ENCODE measurements at places on chromosomes 12 and 14.

DNA sequence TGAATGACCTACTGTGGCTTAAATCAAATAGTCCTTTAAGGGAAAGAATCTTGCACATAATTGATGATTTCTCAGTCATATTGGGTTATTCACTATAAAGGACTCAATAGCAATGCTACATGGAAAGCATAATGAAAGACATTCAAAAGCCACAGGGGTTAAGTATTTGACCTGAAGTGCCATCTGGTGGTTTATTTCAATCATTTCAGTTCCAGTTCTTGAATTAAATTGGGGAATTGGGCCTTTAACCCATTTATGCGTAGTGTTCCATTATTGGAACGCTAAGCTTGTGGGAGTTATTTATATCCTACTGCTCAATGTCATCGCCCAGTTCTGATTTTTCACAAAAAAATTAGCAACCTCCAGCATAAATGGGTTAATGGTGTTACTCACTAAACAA lies 41.3 kb upstream of the C12orf71 start:
- DNase-seq: no peak

DNA sequence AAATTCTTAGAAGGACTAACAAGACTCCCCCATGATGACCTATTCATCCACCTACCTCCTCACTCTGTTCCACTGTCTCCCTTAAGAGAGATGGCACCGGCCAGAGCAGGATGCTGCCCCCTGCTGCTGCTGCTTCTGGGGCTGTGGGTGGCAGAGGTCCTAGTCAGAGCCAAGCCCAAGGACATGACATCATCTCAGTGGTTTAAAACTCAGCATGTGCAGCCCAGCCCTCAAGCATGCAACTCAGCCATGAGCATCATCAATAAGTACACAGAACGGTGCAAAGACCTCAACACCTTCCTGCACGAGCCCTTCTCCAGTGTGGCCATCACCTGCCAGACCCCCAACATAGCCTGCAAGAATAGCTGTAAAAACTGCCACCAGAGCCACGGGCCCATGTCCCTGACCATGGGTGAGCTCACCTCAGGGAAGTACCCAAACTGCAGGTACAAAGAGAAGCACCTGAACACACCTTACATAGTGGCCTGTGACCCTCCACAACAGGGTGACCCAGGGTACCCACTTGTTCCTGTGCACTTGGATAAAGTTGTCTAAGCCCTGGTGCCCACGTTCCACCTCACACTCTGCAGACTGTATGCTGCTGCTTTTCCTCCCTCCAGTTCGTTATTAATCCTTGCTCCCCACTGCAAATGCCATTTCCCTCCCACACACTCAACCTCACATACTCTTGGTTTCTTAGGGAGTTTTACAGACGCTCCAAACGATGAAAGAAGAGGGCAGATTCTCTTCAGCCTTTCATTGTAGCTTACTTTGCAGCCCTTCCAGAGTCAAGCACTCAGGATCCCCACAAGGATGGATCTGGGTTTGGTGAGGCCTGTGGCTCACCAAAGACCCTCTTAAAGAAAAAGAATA lies at the start of gene RNASE8:
Gene RNASE8 (plus strand): TSS at position 20 of the 873 bp plus-strand sequence. CDS start 71 bp downstream, at position 91.
- DNase-seq: no peak

- DNase-seq: no peak
Measured at GRCh38 chr12:110149086-110149660, 25.0 kb downstream of the IFT81 start.

DNA sequence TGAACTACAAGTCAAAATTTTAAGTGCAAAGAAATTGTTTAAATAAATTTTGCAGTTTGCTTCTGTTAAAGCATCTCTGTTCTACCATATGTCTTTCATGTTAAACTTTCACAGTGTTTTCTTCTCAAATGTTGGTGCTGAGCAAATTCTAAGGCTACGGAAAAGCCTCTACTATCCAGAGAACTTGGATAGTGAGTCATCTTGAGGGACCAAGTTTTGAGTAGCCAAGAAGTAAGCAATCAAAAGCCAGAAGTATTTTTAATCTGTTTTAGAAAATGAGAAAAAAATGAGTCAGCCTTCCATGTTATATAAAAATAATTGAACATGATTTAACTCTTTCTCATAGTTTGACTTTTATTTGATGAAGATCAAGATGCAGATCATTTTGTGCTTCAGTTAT lies 3.3 kb downstream of the BRMS1L start:
- no peak for DNase-seq

DNA sequence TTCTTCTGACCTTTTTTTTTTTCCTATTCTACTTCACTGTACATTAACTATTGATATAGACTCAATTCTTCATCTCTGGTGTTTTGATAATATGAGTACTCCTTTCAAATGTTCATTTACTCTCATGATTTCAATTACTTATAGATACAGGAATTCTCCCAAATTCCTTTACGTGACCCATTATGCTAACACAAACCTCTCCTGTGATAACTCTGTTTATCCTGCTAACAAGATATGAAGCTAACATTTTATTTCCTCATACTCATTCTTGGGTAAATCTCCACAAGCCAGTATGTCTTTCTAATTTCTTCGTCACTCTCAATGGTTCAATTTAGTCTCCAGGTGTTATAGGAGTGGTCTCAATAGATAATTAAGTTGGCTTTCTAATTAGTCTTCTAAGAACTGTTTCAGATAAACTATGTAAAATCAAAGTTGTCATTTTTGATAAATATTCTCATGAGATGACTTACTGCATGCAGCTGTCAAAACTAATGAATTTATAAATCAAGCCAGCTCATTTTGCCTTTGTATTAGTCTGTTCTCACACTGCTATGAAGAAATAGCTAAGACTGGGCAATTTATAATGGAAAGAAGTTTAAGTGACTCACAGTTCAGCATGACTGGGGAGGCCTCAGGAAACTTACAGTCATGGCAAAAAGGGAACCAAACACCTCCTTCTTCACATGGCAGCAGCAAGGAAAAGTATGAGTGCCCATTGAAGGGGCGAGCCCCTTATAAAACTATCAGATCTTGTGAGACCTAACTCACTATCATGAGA lies 130.6 kb upstream of the MYF6 start:
- DNase-seq: no peak

GRCh38 chr12:94290353-94290752 lies 142.0 kb downstream of the PLXNC1 start:
- no peak for DNase-seq

DNA sequence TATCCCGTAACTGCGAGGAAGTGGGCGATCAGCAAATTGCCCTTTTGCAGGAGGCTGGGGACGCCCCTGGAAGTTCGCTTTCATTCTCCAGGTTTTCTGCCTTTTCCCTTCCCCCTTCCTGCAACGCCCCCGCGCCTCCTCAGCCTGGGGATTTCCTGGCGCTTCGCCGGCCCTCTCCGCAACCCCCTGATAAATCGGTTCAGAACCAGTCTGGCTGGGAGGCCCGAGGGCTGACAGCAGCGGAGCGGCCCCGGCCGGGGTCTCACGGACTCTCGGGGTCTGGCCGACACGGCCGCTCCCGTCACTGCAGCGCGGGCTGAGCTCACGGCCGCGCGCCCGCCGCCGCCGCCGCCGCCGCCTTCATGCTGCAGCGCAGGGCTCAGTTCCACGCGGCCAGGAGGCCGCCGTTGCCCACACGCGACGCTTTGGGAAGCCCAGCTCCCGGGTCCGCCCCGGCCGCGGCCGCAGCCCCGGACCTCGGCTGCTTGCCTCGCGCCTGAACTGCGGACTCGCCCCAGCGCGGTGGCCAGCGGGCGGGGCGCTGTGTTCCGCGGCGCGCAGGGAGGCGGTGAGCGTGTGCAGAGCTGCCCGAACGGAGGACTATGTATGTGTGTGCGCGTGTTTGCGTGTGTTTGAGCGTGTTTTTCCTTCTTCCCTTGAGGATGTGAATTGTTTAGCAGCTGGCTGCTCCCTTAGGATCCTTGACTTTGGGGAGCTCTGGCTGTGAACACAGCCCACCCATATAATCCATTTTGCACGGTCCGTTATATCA lies at the start of gene LRFN5:
Gene LRFN5 (plus strand): TSS at position 345 of the 772 bp plus-strand sequence.
- DNase-seq: no peak

GRCh38 chr12:109098183-109098604 lies 797 bp downstream of the UNG start:
- no peak for DNase-seq

DNA sequence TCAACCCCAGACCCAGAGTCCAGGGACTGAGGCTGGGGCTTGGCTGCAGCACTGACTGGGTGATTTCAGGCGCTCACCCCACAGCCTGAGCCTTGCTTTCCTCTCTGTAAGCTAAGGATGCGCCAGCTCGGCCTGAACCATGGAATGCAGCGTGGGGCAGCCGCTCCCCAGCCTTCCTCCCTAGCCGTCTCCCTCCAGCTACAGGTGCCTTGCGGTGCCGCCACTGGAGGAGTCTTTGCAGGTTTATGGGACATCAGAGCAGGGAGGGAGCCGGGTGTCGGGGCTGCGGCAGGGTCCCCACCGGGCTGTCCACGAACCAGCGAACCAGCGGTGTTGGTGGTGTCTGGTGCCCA lies 19.4 kb downstream of the PPP2R5C start:
- DNase-seq: no peak

DNA sequence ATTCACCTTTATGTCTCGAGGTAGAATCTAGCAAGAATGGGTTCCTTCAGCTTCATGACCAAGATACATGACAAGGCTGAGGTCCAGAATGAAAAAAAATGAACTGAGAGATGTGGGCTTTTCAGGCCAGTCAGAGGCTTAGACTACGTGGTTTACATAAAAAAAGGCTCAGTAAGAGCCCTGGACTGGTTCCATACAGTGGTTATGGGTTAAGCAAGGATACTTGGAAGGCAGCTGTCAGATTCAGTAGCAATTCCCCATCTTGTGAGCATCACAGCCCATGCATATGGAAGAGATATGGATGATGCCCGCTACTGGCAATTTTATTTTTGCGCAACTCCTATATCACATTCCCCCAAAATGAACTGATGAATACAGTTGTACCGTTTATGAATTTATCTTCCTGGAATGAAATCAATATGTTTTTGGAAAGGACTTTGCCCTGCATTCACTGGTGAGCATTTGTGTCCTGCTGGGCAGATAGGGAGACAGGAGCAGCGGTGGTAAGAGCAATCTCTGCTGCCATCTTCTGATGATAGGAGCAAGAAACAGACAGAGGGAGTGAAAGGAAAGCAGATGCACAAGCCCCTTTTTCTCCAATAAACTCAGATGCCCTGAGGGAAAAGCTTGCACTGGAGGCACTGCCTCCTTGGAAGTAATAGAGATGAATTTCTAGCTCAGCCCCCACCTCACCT lies 280.4 kb downstream of the GALC start:
- no peak for DNase-seq

- no peak for DNase-seq
Measured at GRCh38 chr14:65756880-65757279, 344.4 kb downstream of the FUT8 start.

- DNase-seq: no peak
Measured at GRCh38 chr14:34548472-34548981, 9.0 kb upstream of the EAPP start.

DNA sequence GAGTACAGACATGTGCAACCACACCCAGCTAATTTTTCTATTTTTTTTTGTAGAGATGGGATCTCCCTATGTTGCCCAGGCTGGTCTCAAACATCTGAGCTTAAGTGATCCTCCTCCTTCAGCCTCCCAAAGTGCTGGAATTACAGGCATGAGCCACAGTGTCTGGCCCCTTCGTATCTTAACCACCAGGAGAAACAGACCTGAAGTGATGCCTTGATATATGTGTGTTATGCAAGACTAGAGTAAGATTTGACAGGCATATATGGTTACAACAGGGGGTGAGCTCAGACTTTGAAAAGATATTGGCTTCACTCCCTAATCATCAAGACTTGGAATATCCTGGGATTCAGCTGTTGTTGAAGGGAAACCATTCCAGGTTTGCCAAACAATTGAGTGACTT lies 10.7 kb upstream of the GALNT6 start:
- DNase-seq: no peak

- DNase-seq: no peak
Measured at GRCh38 chr14:98445718-98446117, 826.3 kb downstream of the BCL11B start.

- no peak for DNase-seq
Measured at GRCh38 chr14:99028521-99028920, 243.5 kb downstream of the BCL11B start.

DNA sequence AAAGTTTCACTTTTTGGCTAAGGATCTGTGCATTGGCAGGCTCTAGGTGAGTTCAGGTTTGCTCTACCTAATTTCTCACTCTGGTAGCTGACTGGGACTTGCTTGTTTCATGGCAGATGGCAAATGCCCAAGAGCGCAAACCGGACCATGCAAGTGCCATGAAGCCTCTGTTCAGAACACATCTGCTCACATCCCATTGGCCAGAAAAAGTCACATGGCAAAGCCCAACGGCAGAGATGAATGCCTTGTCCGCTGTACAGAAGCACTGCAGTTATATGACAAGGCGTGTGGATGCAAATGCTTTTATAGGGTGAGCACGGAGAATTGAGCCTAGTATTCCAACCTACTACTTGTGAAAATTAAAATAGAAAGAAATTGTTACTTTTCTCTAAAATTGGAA lies 202.2 kb upstream of the HMGA2 start:
- DNase-seq: no peak

DNA sequence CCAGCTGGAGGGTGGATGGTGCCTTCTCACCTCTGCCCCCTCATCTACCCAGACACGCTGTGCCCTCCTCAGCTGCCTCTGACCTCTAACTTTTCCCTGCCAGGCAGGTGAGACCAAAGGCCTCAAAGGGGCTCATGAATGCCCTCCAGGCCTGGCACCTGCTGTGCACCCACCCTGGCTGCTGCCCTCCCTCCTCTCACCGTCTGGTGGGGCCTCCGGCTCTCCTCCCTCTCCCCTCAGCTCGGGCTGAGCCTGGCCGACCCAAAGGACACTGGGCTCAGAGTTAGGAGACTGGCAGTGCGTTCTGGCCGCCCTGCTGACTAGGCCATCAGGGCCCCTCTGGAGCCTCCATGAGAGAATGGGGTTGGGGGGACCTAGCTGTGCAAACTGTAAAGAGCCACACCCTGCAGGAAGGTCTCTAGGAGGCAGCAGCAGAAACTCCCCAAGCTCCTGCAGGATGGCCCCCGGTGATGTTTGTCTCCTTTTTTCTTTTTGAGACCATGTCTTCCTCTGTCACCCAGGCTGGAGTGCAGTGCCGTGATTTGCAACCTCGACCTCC lies 40.3 kb upstream of the PPP1R13B start:
- no peak for DNase-seq

- no peak for DNase-seq
Measured at GRCh38 chr14:54259821-54260220, 137.0 kb upstream of the CDKN3 start.

DNA sequence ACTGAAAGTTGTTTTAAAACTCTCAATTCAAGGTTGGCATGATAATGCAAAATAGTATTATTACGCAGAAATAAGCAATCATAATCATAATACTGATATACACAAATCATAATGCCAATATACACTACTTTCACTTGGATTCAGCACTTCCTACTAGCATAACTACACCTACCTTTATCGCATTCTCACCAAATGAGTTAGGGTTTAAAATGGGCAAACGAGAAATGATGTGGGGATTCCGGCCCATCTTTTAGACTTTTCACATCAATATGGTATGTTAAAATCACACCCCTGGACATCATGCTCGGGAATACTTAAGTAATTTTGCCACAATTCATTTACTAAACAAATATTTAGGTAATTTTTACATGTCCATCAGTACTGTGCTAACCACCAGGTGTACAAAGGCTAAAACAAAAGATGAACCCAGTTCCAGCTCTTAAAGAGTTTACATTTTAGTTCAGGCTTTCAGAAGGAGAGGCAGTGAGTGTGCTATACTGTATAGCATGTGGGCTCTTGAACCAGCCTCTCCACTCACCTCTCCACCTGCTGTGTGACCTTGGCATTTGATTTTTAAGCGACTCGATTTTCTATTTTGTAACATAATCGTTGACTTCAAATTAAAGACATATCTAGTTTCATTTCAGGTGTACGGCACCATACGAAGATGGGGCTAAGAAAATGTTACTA lies 1.1 kb upstream of the USP15 start:
- DNase-seq: no peak

Data from T-helper 1 cell (primary cell).